ENCODE measurements at places on chromosomes 1 and 21. TPM values are rescaled to one million over a fixed set of nuclear protein-coding genes. Genes with fewer than 3 reads are reported as not detected.

Gene HSD3B1
- total RNA-seq: not detected

- H3K27me3 ChIP-seq: no peaks in the 10 kb centered on the region
- no peaks in the 10 kb centered on the region for H3K4me1 ChIP-seq
- H3K27ac ChIP-seq: no peak overlapping the region
- no peak for DNase-seq
Measured at GRCh38 chr1:184843732-184844495, 89.3 kb upstream of the EDEM3 start.

GRCh38 chr1:152801333-152801732 is 4.8 kb downstream of the LCE1D start:
- DNase-seq: no peak
- no peaks in the 10 kb centered on the region for H3K27me3 ChIP-seq
- H3K36me3 ChIP-seq: no peaks in the 10 kb centered on the region
- H3K4me3 ChIP-seq: no peak overlapping the region
- no peak overlapping the region for H3K27ac ChIP-seq

DNA sequence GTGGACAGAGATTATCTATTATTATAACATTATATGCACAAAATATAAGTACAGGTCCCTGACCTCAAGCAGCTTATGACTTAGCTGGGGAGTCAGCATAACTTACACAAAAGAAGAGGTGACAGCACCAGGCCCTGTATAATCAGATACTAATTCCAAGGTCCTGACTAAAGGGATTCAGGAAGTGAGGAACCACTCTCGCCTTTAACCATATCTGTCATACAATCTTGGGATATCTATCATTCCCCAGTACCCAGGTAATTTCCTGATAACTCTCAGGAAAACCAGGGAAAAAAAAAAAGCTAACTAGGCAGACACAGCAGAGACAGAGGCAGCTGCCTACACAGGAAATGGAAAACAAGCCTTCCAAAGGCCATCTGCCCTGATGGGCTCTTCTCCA is 78.5 kb upstream of the CAMK1G start:
- H3K27me3 ChIP-seq: no peaks in the 10 kb centered on the region
- H3K4me3 ChIP-seq: no peak overlapping the region
- no peaks in the 10 kb centered on the region for H3K36me3 ChIP-seq

GRCh38 chr1:27427329-27427728 is 34.9 kb downstream of the GPR3 start:
- peaks cover 13% of the 10 kb centered on the region for H3K36me3 ChIP-seq
- DNase-seq: no peak
- peaks cover 28% of the 10 kb centered on the region for H3K4me1 ChIP-seq
- no peak overlapping the region for H3K27ac ChIP-seq
- no peak overlapping the region for H3K4me3 ChIP-seq

GRCh38 chr21:37737996-37738395 is 178.3 kb downstream of the KCNJ6 start:
- H3K4me3 ChIP-seq: no peak overlapping the region
- no peaks in the 10 kb centered on the region for H3K27me3 ChIP-seq
- peaks cover 4% of the 10 kb centered on the region for H3K4me1 ChIP-seq
- no peak for DNase-seq
- no peaks in the 10 kb centered on the region for H3K36me3 ChIP-seq
- no peak overlapping the region for H3K27ac ChIP-seq

- no peak overlapping the region for H3K27ac ChIP-seq
- no peaks in the 10 kb centered on the region for H3K36me3 ChIP-seq
- peaks cover 5% of the 10 kb centered on the region for H3K4me1 ChIP-seq
- no peaks in the 10 kb centered on the region for H3K27me3 ChIP-seq
- no peak overlapping the region for H3K4me3 ChIP-seq
Measured at GRCh38 chr1:167342846-167343245, 122.2 kb downstream of the POU2F1 start.

GRCh38 chr1:151892190-151892589 is 17.1 kb downstream of the THEM4 start:
- no peaks in the 10 kb centered on the region for H3K4me1 ChIP-seq
- H3K27ac ChIP-seq: no peak overlapping the region
- no peak overlapping the region for H3K4me3 ChIP-seq
- peaks cover 3% of the 10 kb centered on the region for H3K36me3 ChIP-seq

GRCh38 chr1:117985973-117986372 is 56.4 kb downstream of the WDR3 start:
- H3K27ac ChIP-seq: no peak overlapping the region
- H3K4me1 ChIP-seq: no peaks in the 10 kb centered on the region
- H3K36me3 ChIP-seq: no peaks in the 10 kb centered on the region
- DNase-seq: no peak
- H3K27me3 ChIP-seq: no peaks in the 10 kb centered on the region

Gene GPR61
- 0.15 TPM for total RNA-seq

GRCh38 chr1:242139442-242139841 is 140.5 kb upstream of the MAP1LC3C start:
- no peak for DNase-seq
- H3K4me1 ChIP-seq: no peaks in the 10 kb centered on the region
- H3K27me3 ChIP-seq: no peaks in the 10 kb centered on the region
- no peaks in the 10 kb centered on the region for H3K36me3 ChIP-seq

Gene GCSAML
- not detected for total RNA-seq

- no peak overlapping the region for H3K4me3 ChIP-seq
- H3K27ac ChIP-seq: no peak overlapping the region
- H3K4me1 ChIP-seq: peaks cover 13% of the 10 kb centered on the region
- peak; percentile 54 for DNase-seq
Measured at GRCh38 chr1:153617663-153618062, 1.5 kb upstream of the S100A14 start.

Gene LINGO4
- total RNA-seq: not detected

Gene CCDC190
- not detected for total RNA-seq
